ENCODE measurements at places on chromosomes 2 and 18.

- no peak for DNase-seq
Observed at GRCh38 chr2:216447293-216447692, 35.0 kb downstream of the SMARCAL1 start.

GRCh38 chr2:172065111-172065510 lies 20.2 kb upstream of the DLX1 start:
- no peak for DNase-seq

DNA sequence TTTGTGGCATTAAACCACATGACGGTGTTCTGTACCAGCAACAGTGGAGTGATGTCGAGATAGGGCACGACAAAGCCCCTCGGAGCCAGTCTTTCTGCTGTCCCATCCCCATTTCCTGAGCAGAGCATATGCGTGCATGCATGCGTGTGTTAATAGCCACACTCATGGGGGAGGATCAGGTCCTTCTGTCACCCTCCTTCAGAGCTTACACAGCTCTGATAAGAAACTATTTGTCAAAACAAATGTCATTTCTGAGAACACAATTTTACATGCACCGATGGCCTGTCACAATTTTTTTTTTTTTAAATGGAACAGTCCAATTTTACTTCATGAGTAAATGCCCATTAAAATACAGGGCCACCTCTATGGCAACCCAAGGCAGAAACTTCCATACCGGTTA lies 95.9 kb upstream of the ZBTB14 start:
- DNase-seq, result no peak

- DNase-seq, result no peak
Observed at GRCh38 chr18:58605027-58606020, 23.6 kb downstream of the ALPK2 start.

- DNase-seq, result no peak
Observed at GRCh38 chr2:25030702-25031101, 11.2 kb upstream of the EFR3B start.

GRCh38 chr18:250685-251084 lies 17.2 kb downstream of the THOC1 start:
- DNase-seq, result no peak

GRCh38 chr2:55729136-55729685 lies 35.6 kb upstream of the PNPT1 start:
- DNase-seq, result no peak

DNA sequence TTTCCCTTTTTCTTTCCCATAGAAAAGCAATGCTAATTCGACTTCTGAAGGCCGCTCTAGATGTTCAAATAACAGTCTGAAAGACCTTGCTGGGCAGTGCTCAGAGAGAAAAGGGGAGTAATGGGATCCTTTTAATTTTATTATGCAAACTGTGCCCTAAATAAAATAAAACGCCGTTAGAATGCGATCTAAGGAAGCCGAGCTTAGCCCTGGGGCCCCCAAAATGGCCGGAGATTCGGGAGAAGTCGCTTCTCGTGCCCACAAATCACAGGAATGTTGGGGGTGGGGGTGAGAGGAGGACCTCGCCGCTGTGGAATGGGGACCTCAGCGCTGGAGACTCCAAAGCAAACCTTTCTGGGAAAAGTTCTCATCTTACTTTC lies 8.4 kb upstream of the POU3F3 start:
- no peak for DNase-seq

- DNase-seq, result no peak
Observed at GRCh38 chr2:109396202-109397180, 217.3 kb downstream of the SEPTIN10 start.

DNA sequence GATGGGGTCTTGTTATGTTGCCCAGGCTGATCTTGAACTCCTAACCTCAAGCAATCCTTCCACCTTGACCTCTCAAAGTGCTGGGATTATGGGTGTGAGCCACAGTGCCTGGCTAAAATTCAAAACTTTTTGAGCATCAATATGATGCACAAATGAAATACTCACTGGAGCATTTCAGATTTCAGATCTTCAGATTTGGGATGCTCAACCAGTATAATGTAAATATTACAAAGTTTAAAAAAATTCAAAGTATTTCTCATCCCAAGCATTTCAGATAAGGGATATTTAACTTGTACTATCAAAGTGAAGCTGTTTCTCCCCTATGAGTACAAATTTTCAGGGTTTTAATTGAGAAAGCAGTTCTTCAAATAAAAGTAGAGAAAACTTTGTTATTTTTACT lies 164.1 kb upstream of the CCDC68 start:
- DNase-seq, result no peak

GRCh38 chr2:221551864-221552263 lies 20.2 kb downstream of the EPHA4 start:
- no peak for DNase-seq

DNA sequence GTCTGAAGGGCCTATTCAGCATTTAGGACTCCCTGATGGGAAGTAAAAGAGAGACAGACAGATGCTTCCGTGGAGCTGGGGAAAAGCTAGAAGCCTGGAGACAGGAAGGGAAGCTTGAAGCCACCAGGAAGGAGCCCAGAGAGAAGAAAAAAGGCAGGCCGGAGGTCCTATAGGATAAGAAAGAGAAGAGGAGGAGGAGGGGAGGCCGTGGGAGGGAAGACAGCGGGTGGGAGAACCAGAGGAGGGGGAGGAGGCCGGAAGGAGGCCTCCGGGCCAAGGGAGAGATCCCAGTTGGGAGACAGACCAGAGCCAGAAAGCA lies 107.1 kb upstream of the PKDCC start:
- DNase-seq, result no peak

DNA sequence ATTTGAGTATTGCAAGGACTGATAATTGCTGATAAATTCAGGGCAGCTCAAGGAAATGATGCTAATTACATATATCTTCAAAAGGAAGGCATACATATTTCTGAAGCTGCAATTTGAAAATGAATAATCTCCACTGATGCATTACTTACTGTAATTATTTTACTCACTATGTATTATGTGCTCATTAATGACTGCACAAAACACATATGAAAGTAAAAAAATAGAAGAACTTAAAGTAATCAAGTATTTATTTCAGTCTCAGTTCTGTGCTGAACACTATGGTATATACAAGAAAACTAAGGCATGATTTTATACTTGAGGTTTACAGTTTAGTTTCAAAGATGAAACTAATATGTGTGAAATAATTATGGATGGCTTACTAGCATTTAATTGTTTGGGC lies 9.3 kb downstream of the ACTR3 start:
- no peak for DNase-seq

DNA sequence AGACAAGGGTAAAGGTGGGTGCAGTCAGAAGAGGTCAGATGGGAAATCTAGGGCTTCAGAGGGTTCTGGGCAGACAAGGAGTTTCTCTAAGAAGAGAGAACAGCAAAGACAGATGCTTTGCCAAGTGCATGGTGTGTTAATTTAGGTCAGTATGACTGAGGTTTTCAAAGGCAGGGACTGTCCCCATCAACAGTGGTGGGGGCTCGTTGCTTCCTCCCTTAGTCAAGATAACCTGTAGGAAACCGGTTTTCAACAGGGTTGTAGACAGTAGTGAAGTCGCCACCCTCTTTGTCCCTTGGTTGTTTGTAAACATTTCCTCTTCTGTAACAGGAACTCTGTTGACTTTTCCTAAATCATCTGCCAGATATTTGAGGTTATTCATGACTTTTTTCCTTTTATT lies 11.6 kb downstream of the RAB12 start:
- DNase-seq, result no peak

DNA sequence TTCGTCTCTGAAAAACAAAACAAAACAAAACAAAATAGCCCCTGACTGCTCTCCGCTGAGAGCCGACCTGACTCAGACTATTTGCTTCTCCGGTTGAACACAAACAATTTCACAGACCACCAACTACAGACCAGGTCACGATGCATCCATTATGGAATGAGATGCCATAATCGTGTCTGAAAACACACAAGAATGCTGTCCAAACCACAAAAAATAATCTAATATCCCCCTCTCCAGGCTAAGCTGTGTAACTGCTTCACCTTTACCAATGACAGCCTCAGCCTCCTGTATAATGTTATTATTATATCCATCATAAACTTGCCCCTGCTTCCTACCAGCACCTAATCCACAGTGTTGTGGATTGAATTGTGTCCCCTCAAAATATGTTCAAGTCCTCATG lies 114.7 kb downstream of the DNAH6 start:
- DNase-seq, result peak; percentile 11

DNA sequence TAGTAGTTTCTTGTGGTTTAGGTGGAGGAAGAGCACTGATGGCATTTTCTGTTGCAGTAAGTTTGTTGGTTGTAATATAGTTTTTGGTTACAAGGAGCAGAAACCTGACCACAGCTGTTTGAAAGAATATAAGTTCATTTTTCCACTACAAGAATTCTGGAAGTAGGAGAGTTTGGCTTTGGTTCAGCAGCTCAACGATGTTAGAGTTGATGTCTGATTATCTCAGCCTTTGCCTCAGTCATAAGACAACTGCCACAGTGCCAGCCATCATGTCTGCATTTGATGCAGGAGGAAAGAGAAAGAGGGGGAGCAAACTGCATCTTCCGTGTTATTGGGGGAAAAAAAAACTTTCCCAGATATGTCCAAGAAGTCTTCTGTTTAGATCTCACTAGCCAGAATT lies 119.1 kb downstream of the LYPD1 start:
- DNase-seq, result no peak

Data from renal pelvis (tissue), 12 donors.